SJSA1 (cell line): ENCODE measurements at places on chromosomes 6 and 20.
A peak's percentile ranks its signal among the peaks of the same experiment; 100 is the strongest.

DNA sequence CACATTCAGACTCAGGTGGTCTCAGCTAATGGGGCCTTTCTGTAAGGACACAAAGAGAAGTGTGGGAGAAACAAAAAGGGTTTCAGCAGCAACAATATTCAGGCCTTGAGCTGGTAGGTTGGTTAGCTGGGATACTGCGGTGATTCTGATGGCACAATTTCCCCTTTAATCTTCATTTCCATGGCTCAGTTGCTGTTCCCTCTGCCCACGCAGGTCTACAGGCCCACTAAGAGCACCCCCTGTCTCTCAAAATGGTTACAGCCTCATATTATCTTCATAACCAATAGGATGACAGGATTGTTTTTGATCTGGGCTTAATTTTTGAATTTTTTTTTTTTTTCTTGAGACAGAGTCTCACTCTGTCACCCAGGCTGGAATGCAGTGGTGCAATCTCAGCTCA, 48.9 kb downstream of the MYB start:
- H3K27ac ChIP-seq, result no peak overlapping the region
- H3K27me3 ChIP-seq, result no peaks in the 10 kb centered on the region; the same call in 1 of the 2 replicates
- H3K4me1 ChIP-seq, result no peaks in the 10 kb centered on the region

DNA sequence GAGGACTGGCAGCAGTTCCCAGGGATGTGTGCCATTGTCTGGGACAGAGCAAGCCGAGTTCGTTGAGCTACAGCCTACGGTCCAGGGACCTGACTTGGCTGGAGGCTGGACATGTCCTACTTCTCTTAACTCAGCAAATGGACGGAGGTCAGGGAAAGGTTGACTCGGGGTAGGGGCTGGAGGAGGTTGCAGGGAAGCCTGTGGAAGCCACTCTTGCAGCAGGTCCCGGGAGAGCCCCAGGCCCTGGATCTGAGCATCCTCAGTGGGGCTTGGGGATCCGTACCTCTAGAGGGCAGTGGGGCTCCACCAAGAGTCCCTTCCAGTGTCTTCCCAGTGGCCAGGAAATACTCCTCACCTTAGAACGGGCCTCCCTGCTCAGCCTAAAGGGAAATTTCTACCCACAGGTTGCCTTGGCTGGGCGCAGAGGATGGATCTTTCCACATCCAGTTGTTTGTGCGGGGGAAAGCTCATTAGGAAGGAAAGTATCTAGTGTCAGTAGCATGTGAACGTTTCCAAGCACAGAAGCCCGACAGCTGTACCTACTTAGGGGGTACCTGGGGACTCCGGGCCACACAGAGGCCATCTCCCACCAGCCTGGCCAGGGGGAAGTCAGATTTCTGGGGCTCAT, 170.2 kb downstream of the NFATC2 start:
- no peaks in the 10 kb centered on the region for H3K36me3 ChIP-seq
- H3K4me1 ChIP-seq, result peaks cover 15% of the 10 kb centered on the region
- H3K27ac ChIP-seq, result no peak overlapping the region
- DNase-seq, result peak; percentile 69

- H3K27ac ChIP-seq, result no peak overlapping the region
- peak; percentile 63 for DNase-seq
- peaks cover 20% of the 10 kb centered on the region for H3K4me1 ChIP-seq
Observed at GRCh38 chr6:52261229-52261628, 16.9 kb upstream of the IL17F start.

DNA sequence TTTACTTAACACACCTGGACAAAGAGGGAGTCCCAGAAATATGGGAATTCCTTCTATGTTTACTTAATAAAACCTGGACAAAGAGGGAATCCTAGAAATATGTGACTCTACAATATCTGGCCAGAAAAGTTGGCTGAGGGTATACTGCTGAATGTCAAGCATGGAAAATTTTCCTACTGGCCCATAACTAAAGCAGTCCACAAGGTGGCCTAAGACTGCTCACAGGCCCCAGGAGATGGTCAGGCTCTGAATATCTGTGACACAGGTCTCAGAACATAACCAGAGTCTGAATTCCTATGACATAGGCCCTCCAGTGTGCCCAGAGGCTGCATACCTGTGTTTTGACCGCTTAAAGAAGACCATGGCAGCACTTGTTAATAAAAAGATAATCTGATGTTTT, 578.2 kb upstream of the NRSN1 start:
- H3K27ac ChIP-seq, result no peak overlapping the region
- no peaks in the 10 kb centered on the region for H3K36me3 ChIP-seq
- no peaks in the 10 kb centered on the region for H3K4me1 ChIP-seq
- DNase-seq, result no peak

DNA sequence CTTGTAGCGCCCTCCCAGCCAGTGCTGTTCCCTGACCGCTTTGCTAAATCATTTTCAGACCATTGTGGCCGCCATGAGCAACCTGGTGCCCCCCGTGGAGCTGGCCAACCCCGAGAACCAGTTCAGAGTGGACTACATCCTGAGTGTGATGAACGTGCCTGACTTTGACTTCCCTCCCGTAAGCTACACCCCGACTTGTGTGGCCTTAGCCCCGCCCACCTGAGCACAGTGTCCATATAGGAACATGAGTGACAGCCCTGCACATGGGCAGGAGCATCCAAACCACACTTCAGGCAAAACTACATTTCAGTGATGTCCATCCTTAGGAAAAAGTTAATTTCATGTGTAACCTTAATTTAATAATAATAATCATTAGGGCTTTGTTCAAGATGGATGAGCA, 51.1 kb downstream of the GNAS start:
- H3K36me3 ChIP-seq, result peaks cover 88% of the 10 kb centered on the region
- no peaks in the 10 kb centered on the region for H3K27me3 ChIP-seq
- no peak overlapping the region for H3K4me3 ChIP-seq
- no peak for DNase-seq
- H3K4me1 ChIP-seq, result peaks cover 17% of the 10 kb centered on the region

DNA sequence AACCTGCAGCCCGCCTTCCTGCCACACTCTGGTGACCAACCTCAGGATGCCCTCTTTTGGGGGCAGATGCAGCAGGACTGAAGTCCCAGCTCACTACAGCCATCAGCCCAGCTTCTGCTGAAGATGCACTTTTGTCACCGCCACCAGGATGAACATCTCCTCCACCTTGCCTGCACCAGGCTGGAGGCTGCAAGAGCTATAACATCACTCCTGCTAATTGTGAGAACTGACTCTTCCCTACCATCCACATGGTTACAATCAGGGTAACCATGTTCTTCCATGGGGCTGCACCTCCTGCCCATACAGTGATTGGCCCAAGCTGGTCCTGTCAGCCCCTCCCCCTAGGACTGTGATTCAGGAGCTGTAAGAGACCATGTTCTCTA, 2.0 kb upstream of the ACTL10 start:
- DNase-seq, result no peak
- H3K4me3 ChIP-seq, result no peak overlapping the region
- peaks cover 22% of the 10 kb centered on the region for H3K4me1 ChIP-seq
- peaks cover 64% of the 10 kb centered on the region for H3K36me3 ChIP-seq
- H3K27ac ChIP-seq, result no peak overlapping the region

- no peaks in the 10 kb centered on the region for H3K27me3 ChIP-seq
- no peak overlapping the region for H3K27ac ChIP-seq
- no peaks in the 10 kb centered on the region for H3K4me1 ChIP-seq
- no peaks in the 10 kb centered on the region for H3K36me3 ChIP-seq
Observed at GRCh38 chr20:15236812-15237211, 899.4 kb upstream of the FLRT3 start.

GRCh38 chr6:20386218-20386617, 15.5 kb upstream of the E2F3 start:
- no peak for DNase-seq
- H3K4me1 ChIP-seq, result no peaks in the 10 kb centered on the region
- H3K4me3 ChIP-seq, result no peak overlapping the region
- no peaks in the 10 kb centered on the region for H3K36me3 ChIP-seq
- no peaks in the 10 kb centered on the region for H3K27me3 ChIP-seq
